NCI-H1436 treated with DMSO at 0.1 percent for 48 hours (cell line): ENCODE measurements at places on chromosomes 16 and 17.

DNA sequence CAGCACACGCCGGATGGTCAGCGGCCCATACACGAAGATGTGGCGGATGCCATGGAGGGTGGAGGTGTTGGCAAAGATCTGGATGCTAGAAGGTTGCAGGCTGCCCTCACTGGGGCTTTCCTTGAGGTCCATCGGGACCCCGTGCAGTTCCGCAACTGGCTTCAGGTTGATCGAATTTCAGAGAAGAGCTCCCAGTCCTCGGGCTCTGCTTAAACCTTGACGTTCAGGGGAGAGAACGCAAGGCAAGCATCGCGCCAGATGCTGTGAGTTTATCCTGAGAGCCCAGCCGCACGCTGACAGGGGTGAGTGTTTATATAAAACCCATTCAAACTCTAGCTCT is 98.7 kb upstream of the CCL2 start:
- no peak for DNase-seq

DNA sequence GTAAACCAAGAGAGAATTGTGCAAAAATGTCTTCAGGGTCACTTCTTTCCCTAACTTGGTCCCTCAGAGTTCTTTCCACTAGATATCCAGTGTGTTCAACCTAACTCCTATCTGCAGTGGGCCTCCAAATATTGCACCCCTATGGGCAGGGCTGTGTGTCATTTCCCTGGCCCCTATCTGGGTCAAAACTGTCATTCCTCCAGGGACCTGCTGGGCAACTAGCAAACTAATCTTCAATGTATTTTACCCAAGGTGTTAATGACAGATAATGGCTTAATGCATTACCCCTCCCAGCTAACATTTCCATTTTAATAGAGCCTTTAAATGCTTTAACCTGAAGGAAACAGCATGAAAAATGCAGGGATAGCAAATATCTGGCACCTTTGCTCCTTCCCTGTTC is 25.8 kb upstream of the SKAP1 start:
- DNase-seq, result no peak

DNA sequence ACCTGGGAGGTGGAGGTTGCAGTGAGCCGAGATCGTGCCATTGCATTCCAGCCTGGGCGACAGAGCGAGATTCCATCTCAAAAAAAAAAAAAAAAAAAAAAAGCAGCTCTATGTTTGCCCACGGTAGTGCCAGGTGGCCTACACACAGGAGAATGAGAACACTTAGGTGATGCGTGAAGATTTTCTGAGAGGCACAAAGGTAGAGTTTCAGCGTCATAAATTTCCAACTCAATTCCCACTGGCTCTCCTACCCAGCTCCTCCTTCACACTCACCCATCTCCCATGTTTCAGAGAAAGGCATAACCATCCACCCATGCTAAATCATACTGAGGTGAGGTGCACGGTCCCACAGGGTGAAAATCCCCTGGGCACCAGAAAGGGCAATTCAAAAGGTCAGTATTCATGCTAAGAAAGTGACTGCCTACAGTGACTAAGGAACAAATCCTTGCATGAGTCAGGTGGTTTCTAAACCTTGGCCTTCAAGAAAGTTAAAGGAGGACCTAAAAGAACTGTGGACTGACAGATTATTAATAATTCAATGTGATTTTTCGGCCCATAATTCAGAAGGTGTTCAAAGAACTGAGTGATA is 4.8 kb downstream of the DCAKD start:
- no peak for DNase-seq

DNA sequence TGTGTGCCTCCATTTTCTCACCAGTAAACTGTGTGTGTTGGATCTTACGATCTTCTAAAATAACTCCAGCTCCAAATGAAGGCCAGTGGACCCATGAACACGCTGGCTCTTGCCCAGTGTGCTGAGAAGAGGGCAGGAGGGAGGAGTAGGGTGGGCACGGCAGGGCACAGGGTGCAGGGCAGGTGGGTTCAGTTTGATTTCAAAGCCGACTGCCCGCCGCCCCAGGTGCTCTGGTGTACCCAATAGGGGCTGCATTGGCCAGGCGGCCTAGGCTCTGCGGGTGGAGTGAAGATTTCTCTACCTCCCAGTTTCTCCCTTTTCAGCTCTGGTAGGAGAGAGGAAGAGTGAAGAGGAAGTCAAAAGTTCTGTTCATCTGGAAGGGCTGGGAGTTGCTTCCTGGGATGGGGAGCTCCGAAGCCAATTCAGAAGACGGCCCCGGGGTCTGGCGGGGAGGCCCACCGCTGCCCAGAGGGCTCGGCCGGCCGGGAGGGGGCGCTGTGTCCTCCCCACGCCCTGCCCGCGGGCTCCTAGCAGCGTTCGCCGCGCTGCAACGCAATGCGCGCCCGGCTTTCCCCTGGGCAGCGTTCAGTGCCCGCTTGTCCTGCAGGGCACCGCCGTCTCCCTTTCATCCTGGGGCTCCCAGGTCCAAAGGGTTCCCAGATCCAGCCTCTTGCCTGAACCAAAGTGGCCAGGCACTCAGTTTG is 1.1 kb upstream of the CRHR1 start:
- no peak for DNase-seq

GRCh38 chr17:13996276-13996675 is 73.0 kb upstream of the COX10 start:
- DNase-seq, result no peak

GRCh38 chr17:63646488-63646806 is 24.2 kb downstream of the MAP3K3 start:
- DNase-seq, result no peak

GRCh38 chr17:76714822-76715495 is 4.2 kb upstream of the MXRA7 start:
- DNase-seq, result no peak

- DNase-seq, result no peak
These were observed at the start of gene HSD3B7 for GRCh38 chr16:30984669-30985400. Gene HSD3B7, plus strand, starts transcription at chr16:30985207. Its CDS starts 452 bp downstream, at chr16:30985659.

DNA sequence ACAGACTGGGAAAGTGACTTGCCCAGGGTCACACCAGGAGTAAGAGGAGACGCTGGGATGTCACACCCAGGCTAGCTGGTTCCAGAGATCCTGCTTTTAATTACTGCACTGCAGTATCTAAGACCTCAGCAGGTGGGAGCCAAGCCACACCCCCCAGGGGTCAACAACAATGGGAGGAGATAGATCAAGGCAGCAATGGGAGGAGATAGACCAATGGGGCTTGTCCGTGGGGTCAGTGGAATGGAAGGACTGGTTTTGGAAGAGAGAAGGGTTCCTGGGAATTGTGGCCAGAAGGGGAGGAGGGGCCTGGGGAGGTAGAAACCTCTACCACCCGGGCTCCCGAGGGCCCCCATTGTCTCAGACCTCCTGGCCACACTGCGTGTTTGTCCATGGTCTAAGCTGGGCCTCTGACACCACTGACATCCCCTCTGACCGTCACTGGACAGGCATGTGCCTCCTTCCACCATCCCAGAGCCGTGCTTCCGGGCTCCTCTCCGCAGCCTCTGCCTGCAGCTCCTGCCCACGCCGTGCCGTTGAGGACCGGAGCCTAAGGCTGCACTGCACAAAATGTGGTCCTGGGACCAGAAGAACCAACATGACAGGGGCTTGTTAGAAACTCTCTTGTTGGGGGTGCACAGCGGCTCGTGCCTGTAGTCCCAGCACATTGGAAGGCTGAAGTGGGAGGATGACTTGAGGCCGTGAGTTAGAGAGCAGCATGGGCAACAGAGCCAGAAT is 69.8 kb upstream of the RPH3AL start:
- DNase-seq, result no peak
